Lower leg skin (tissue), 4 donors: ENCODE measurements at places on chromosomes 5 and 9. TPM values are rescaled to one million over a fixed set of nuclear protein-coding genes. Genes with fewer than 3 reads are reported as not detected.

CRHBP gene
- total RNA-seq: not detected

SPATA31A3 gene
- total RNA-seq: not detected

CYSRT1 gene
- 119 TPM for total RNA-seq

SPAG8 gene
- total RNA-seq: 0.42 TPM

ACOT12 gene
- 1.1 TPM for total RNA-seq

BICD2 gene
- 177 TPM for total RNA-seq

FAM163B gene
- total RNA-seq: not detected

ECSCR gene
- total RNA-seq: 10.7 TPM

HSD17B3 gene
- 1.1 TPM for total RNA-seq

HTR1A gene
- total RNA-seq: not detected

RALGPS1 gene
- 22.4 TPM for total RNA-seq

OR1J2 gene
- total RNA-seq: not detected

SIMC1 gene
- total RNA-seq: 9.6 TPM

KIF4B gene
- not detected for total RNA-seq

UGT3A2 gene
- 5.4 TPM for total RNA-seq

BRD9 gene
- 28.4 TPM for total RNA-seq

INIP gene
- total RNA-seq: 12.5 TPM

PDGFRB gene
- total RNA-seq: 88.7 TPM

CKMT2 gene
- 9.8 TPM for total RNA-seq

SLCO6A1 gene
- total RNA-seq: not detected

PCDHGB3 gene
- total RNA-seq: 6.1 TPM

NUDT12 gene
- 11.5 TPM for total RNA-seq

SUSD3 gene
- total RNA-seq: 2.8 TPM
